ENCODE measurements at places on chromosomes 3 and 15.

DNA sequence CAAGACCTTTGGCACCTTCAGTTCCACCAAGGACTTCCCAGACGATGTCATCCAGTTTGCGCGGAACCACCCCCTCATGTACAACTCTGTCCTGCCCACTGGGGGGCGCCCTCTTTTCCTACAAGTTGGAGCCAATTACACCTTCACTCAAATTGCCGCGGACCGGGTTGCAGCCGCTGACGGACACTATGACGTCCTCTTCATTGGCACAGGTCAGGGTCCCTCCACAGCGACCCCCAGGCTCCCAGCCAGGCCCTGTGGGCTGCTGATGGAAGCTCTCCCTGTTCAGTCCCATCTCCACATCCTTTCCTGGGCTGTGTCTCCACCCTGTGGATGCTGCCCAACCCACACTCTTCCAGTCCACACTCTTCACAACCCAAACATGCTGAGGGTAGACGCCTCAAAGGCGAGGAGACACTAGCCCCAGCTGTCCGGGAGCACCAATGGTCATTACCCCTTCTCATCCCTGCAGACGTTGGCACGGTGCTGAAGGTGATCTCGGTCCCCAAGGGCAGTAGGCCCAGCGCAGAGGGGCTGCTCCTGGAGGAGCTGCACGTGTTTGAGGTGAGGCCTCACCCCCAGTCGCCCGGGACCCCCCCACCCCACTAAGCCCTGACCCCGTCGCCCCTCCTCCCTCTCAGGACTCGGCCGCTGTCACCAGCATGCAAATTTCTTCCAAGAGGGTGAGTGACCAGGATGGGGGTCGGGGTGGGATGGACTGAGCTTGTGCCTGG lies 4.3 kb upstream of the LSMEM2 start:
- no peak for DNase-seq

DNA sequence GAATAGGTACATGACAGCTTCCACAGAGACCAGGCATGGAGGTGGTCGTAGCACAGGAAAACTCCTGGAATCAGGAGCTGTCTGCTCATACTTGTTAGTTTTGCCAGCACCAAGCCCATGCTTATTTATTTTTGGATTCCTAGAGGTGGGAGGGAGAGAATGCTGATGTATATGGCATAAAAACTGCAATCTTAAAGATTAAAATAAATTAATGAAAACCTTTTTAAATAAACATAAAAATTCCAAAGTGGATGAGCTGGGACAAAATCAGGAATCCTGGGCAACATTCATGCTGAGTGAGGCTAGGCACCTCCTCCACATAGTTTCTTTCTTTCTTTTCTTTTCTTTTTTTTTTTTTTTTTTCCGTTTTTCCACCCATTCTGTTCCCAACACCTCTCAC lies 14.3 kb upstream of the BCL6 start:
- no peak for DNase-seq

DNA sequence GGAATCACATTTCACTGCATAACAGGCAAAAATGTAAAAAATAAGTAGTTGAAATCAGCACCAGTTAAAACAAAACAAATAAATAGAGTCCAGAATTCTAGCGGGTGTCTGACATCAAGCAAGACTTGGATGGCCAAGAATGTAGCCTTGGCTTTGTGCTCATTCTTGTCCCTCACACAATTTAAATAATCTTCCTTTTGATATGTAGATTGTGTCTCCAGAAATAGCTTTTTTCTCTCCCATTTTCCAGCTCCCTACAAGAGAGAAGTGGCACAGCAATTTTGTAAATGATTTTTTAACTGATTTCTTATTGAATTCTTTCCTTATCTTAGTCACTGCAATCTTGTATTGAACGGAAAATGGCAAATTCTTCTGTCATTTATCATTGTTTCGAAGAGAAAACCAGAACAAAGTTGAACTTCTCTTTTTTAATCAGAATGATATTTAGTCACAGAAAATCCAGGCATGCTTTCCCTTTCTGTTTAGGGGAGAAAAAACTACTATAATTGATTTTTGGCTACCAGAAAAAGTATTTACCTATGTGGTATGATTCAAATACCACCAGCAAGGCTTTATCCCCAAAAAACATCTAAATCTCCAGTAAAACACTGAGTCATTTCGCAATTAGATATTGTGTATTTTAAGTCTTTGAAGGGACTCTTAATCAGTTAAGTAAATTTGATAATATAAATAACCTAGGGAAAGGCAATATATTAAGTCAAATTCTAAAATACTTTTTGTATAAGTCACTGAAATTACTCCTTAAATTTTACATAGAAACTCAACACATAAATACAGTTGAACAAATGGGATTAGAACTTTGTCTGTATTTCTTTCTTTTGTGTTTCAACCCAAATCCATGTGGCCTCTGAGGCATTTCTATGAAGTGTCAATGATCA lies 481.7 kb downstream of the GBE1 start:
- no peak for DNase-seq

GRCh38 chr15:57146506-57147201 lies 228.2 kb downstream of the TCF12 start:
- peak; percentile 88 for DNase-seq

- DNase-seq, result no peak
Measured at GRCh38 chr15:52511084-52511483, 17.6 kb downstream of the MYO5A start.

All from pons (tissue), 1 donor.